ENCODE measurements at places on chromosomes 13 and 19.

DNA sequence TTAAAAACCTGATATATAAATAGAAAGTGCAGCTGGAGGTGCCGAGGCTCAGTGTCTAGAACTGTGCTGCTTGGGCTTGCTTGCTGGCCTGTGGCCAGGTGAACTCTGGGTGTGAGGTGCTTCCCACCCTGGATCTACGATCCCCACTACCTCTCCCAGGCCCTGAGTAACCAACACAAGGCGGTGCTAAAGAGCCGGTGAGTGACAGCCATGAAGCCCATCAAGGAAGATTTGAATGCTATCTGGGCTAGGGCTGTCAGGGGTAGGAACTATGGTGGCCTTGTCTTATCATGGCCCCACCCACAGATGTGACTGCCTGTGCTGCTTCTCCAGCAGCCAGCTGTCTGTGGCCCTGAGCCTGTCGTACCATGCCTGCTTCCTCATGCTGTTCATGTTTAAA is 25.6 kb upstream of the ZNF91 start:
- DNase-seq, result no peak

DNA sequence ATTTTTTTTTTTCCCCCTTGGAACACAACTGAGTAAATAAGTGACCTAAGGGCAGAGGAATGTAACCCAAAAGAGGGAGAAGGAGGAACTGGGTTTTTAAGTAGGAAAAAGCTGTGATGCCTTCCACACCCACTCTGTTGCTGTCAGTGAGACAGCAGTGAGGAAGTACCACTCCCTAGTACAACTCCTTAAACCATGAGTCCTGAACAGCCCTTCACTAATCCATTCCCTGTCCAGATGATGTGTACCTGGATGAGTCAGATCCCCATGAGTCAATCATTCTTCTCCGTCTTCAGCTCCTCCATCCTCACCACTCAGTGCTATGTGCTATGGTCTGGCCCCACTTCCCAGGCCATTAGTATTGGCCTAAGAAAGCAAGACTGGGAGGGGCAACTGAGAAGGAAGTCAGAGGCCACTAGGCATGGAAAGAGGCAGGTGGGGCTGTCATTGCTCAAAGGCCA is 12.9 kb upstream of the CXCL17 start:
- no peak for DNase-seq

DNA sequence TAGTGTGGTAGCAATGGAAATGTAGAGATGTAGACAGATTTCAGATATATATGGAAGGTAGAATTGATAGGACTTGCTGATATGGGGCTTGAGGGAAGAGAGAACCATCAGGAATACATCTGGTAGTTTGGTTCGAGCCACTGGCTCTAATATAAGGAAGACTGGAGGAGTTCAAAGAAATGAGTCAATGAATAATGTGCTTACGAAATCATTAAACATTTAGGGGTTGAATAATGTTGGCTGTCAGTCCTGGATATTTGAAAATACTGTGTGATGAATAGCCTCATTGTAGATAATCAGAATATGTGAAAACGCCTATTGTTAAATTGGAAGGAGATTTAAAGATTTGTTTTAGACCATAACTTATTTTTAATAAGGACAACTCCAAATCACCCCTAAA is 21.6 kb downstream of the SGCG start:
- DNase-seq, result no peak

DNA sequence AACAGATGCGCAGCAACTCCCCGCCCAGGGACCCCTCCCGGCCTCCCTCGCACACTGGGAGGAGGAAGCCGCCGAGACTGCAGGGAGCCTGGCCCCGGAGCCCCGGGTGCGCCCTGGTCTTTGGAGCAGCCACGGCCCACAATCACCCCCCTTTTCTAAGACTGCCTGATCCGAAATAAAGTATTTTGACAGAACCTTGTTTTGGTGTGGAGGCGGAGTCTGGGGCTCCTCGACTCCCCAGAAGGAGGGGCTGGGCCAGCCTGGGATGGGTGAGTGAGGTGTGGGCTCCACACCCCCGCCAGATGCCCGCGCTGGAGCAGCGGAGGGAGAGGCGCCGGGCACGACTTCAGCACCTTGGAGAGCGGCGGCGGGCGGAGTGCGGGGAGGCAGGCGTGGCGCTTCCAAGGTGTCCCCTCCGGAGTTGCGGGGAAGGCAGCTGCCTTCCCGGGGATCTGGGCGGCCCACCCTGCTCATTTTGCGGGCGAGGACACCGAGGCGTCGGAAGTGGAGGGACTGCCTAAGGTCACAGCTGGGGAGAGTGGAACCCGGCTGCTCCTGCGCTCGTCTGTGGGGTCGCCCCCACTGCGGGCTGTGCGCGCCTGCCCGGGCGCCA is 9.4 kb downstream of the SIRT6 start:
- peak; percentile 31 for DNase-seq

- DNase-seq, result no peak
Observed at GRCh38 chr19:41225238-41226052, 6.4 kb downstream of the AXL start.

- DNase-seq, result no peak
Observed at GRCh38 chr13:94712287-94712811, at the start of gene SOX21. Gene SOX21 (minus strand): TSS chr13:94712545. CDS start chr13:94712049, 496 bp downstream.

GRCh38 chr19:2987797-2988196 is 10.4 kb downstream of the TLE6 start:
- no peak for DNase-seq

- no peak for DNase-seq
Observed at GRCh38 chr13:112726016-112726767, 36.4 kb downstream of the ATP11A start.

DNA sequence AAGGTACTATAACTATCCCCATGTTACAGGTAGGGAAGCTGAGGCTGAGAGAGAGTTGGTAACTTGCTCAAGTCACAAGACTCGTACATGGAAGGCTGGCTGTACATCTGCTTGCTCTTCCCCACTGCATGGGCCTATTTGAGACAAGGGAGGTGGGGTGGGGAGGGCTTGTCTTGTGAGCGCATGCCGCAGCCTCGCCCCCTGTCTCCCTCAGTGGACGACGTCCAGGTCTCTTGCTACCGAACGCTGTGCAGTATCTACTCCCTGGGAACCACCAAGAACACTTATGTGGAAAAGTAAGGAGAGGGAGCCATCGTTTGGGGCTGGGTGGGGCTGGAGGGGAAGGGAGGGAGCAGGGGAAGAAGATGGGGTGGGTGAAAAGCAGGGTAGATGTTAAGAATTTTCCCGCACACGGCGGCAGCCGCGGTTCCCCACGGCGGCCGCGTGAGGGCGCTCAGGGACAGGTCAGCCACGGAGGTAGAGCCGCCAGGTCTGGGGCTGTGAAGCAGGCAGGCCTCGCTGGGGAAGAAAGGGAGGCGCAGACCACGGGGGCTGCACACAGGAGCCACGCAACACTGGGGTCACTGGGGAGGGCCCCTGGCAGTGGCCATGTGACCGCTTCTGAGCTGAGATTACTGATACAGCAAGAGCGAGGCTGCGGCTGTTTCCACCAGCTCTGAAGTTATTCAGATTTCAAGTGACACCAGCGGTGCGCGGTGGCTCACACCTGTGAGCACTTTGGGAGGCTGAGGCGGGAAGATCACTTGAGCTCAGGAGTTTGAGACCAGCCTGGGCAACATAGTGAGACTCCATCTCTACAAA is 81.5 kb downstream of the RYR1 start:
- peak; percentile 21 for DNase-seq

DNA sequence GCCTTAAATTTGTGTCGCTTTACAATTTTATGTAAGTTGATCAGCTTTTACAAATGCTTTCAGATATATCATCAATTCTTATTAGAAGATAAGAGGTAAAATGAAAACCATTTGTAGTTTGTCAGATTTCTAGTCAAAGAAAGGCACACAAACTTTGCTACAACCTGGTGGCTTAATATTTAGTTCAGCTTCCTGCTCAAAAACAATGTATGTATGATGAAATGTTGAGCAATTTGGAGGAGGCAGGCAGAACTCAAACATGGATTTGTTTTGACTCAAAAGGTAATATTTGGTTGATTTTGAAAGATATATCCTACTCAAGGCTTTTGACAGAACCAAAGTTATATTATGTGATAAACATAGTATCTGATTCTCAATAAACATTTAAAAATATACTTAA is 24.2 kb downstream of the NEK5 start:
- no peak for DNase-seq

- no peak for DNase-seq
Observed at GRCh38 chr13:27170516-27171243, 931 bp downstream of the USP12 start.

- DNase-seq, result no peak
Observed at GRCh38 chr13:111475488-111475887, 155.0 kb downstream of the TEX29 start.

- no peak for DNase-seq
Observed at GRCh38 chr13:49980266-49980665, 16.6 kb upstream of the TRIM13 start.

DNA sequence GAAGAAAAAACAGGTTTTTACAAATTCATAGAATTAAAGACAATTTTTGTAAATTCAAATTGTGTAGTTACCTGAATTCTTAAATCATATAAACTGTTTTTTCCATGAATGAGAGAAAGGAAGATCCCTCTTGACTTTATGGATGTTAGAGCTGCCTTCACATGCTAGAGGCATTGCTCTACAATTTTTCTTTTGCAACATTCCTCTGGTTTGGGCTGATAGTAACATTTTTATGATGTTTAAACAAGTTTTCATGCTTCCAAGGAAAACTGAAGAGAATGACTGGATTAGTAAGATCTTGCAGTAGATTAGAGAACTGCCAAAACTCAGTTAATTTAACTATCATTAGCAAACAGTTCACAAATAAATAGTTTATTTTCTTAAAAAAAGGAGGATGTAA is 250.6 kb downstream of the GPC6 start:
- no peak for DNase-seq

DNA sequence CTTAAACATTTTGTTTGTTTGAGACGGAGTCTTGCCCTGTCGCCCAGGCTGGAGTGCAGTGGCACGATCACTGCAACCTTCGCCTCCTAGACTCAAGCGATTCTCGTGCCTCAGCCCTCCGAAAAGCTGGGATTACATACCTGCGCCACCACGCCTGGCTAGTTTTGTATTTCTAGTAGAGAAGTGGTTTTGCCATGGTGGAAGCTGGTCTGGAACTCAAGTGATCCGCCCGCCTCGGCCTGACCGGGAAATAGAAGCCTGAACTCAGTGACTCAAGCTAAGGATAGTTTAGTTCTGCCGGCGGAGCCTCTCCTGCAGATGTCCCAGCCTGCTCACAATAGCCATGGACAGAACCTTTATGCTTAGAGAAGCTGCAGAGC is 53.0 kb upstream of the ZNF254 start:
- DNase-seq, result peak; percentile 60

- no peak for DNase-seq
Observed at GRCh38 chr13:102322211-102322610, 79.6 kb downstream of the FGF14 start.

DNA sequence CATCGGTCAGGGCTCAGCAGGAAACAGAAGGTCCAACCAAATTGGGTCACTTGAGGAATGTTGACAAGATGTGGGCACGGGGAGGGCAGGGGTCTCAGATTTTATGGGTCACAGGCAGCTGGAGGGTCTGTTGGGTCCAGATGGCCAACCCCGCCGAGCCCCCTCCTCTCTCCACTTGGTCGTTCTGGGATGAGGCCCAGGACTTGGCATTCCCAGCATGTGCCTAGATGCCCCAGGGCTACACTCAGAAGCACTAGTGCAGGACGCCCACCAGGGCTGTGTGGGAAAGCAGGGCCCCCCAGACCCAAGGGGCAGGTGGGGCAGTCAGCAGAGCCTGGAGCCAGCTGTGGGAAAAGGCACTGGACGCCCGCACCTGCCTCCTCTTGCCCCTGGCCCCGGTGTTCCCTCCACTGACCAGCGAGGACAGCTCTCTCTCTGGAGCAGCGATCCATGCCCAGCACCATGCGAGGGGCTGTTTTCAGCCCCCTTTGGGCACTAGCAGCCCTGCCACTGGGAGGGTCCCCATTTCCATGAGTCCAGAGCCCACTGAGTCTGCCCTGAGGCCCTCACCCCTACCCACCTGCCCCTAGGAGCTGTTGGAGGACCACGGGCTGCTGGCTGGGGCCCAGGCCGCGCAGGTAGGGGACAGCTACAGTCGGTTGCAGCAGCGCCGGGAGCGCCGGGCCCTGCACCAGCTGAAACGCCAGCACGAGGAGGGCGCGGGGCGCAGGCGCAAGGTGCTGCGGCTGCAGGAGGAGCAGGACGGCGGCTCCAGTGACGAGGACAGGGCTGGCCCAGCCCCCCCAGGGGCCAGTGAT is 26.0 kb downstream of the DHX34 start:
- no peak for DNase-seq

DNA sequence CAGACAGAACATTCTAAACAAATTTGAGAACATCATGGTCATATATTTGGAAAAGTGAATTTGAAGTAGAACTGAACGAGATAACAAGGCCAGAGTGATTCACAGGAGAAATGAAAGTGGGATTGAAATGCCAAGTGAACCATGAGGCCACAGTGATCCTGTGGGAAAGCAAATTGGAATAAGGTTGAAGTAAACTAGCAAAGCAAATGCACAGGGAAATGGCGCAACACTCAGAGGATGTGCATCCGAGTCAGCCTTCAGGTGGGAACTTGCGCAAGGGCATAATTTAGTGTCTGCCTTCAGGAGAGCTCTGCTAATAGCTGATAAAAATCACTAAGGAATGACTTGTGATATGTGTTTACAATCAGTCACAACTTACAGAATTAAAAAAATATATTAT is 696.6 kb downstream of the LIG4 start:
- no peak for DNase-seq

GRCh38 chr19:17025991-17026658 is 485 bp downstream of the CPAMD8 start:
- DNase-seq, result no peak

All from NCI-H1105 (cell line).